NCI-H1092 treated with DMSO at 0.1 percent for 48 hours (cell line): ENCODE measurements at places on chromosomes 11 and 22.

GRCh38 chr11:29119707-29120618 is 896.9 kb downstream of the KCNA4 start:
- DNase-seq = no peak

- no peak for DNase-seq
These were observed 113.6 kb downstream of the MICAL3 start for GRCh38 chr22:17910561-17911311.

DNA sequence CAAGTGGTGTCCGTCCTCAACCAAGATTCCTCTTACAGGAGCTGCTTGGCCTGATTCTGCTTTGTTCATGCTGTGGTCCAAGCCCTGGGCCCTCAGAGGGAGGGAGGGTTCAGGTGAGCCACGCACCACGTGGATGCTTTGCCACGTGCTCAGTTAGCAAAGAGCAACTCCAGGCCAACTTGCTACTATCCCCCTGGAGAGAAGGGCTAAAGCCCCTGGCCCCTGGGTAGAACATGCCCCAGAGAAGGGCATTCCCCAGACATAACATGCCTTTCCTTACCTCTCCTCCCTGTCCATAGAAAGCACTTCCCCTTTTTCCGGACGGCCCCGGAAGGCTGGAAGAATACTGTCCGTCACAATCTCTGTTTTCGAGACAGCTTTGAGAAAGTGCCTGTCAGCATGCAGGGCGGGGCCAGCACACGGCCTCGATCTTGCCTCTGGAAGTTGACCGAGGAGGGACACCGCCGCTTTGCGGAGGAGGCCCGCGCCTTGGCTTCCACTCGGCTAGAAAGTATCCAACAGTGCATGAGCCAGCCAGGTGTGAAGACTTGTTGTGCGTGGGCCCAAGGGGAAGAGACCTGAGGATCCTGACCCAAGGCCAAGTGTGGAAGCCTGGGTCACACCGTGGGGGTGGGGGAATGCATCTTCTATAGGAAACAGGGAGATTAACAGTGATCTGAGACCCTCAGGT is 8.8 kb downstream of the FOXR1 start:
- DNase-seq = no peak

DNA sequence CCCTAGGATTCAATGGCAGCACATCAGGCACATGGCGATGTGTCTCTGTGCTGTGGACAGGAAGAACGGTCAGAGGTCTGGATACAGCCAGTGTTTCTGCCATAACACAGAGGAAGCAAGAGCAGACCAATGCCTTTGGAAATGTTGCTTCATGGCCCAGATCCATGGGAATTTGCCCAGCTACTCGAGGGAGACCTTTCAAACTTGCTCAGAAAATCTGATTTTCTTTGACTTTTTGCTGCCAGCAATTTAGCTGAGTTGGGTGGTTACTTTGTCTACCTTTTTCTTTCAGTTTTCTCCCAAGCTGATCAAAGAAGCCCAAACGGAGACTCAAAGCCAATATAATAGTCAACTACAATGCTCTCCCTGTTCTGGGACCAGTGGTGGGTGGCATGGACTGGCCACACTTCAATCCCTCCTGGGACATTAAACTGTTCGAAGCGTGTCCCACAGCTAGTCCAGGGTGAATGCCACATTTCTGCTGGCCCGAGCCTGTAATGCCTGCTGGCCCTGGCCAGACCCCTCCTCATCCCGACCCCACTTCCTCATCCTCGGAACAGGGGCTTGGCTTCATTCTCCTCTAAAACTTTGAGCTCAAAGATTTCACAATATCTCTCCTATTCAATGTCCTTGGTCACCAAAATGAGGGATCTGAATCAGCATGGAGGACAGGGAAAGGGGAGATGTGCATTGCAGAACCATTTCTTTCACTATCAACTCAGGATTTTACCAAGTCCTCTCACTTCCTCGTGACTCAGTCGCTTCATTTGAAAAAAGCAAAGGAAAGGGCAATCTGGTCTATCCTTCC is 93.3 kb downstream of the ABTB2 start:
- DNase-seq = no peak

DNA sequence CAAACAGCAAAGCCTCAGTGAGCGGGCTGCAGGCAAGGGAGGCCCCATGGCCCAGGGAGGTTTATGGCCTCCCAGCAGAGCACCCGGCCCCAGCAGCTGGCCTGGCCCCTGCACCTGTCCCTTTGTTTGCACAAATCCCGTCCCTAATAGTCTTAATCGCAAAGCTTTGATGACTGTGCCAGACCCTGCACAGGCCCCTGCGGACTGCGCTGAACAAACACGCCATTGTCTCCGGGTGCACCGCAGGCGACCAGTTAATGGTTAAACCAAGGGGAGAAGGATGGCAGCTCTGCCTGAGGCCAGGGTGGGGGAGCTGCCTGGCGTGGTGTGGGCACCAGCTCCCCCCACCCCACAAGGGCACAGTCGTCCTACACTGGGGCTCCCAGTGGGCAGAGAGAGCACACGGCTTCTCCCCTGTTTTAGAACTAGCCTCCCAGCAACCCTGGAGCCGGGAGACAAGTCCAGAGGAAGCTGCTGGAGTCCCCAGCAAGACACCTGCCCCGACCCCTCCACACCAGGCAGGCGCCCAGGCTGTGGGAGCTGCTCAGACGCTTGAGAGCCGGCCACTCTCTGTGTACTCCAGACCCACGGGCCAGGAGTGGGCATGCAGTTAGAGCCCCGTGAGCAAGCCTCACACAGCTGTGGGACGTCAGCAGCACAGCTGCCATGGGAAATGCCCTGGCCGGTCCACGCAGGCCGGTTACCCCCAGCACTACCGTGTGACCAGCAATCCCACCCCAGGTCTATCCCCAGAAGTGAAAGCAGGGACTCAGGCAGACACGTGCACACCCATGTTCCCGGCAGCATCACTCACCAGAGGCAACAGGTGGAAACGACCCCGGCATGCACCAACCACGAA is 39.7 kb upstream of the TH start:
- peak; percentile 99 for DNase-seq
